ENCODE measurements at places on chromosomes 13 and 19.

GRCh38 chr13:113796211-113796963 lies 37.4 kb downstream of the TMEM255B start:
- DNase-seq = no peak

GRCh38 chr13:46846726-46847125 lies 49.8 kb upstream of the ESD start:
- DNase-seq = no peak

- DNase-seq = peak; percentile 36
Measured at GRCh38 chr13:77832339-77833100, 86.1 kb downstream of the EDNRB start.

GRCh38 chr13:29384466-29384865 lies 211.0 kb downstream of the SLC7A1 start:
- peak; percentile 12 for DNase-seq

- no peak for DNase-seq
Measured at GRCh38 chr13:110662777-110663443, 43.0 kb downstream of the CARS2 start.

- DNase-seq = no peak
Measured at GRCh38 chr13:113186061-113186900, 22.2 kb downstream of the PCID2 start.

GRCh38 chr13:76720821-76721220 lies 165.4 kb downstream of the KCTD12 start:
- DNase-seq = no peak

- DNase-seq = no peak
Measured at GRCh38 chr19:16330806-16331690, 6.4 kb downstream of the KLF2 start.

DNA sequence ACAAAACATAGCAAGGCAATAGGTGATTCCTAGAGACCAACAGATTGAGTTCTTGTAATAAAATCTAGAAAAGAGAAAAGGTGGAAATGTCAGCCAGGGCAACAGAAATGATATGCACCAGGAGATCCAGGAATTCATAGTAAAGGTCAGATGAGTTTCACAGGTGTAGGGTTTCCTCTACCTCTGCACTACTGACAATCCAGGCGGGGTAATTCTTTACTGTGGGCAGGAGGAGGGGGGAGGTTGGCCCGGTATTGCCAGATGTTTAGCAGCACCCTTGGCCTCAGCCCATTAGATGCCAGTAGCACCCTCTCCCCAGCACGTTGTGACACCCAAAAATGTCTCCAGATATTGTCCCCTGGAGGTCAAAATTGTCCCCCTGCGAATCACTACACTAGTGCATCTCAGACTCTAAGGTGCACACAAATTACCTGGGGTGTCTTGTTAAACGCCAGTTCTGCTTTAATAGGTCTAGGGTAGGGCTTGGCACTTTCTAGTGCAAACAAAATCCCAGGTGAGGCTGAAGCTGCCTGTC lies 3.5 kb upstream of the UBAC2 start:
- DNase-seq = no peak

- no peak for DNase-seq
Measured at GRCh38 chr19:51765086-51765485, 4.1 kb downstream of the FPR2 start.

GRCh38 chr13:28031896-28032288 lies 43.4 kb upstream of the URAD start:
- no peak for DNase-seq

Measured in NB4 (cell line).